ENCODE measurements at places on chromosomes 3 and 15. TPM values are rescaled to one million over a fixed set of nuclear protein-coding genes. Genes with fewer than 3 reads are reported as not detected.

DNA sequence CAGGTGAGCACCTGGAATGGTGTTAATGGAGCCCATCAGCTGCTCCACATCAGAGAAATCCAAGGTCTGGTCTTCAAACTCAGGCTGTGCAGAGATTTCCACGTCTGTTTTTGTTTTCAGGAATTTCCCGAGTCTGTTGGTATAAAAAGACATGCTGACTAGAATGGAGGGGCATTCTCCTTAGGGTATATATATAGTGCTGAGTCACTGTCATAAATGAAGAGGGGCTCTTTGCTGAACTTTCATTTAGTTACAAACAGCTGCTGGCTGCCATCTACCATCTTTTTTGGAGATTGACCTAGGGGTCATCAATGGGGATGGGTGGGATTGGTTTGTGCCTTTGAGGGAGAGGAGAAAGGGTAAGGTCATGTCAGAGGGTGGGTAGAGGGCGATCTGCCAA, 27.1 kb downstream of the FSD2 start:
- H3K27me3 ChIP-seq, result no peaks in the 10 kb centered on the region
- H3K36me3 ChIP-seq, result no peaks in the 10 kb centered on the region
- H3K27ac ChIP-seq, result no peak overlapping the region

DNA sequence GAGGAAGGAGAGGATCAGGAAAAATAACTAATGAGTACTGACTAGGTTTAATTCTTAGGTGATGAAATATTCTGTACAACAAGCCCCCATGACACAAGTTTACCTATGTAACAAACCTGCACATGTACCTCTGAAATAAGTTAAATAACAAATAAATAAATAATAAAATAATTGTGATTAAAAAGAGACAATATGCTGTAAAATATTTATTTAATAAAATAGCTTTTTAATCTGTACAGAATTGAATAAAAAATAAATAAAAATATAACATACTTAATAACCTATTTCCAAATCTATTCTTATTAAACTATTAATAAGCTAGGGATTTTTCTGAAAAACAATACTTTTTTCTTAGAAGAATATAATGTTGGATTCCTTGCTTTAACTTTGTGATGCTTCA, 355.6 kb downstream of the CNTN6 start:
- H3K36me3 ChIP-seq, result no peaks in the 10 kb centered on the region
- H3K4me1 ChIP-seq, result no peaks in the 10 kb centered on the region
- no peak for DNase-seq
- H3K27me3 ChIP-seq, result no peaks in the 10 kb centered on the region
- no peak overlapping the region for H3K27ac ChIP-seq

DNA sequence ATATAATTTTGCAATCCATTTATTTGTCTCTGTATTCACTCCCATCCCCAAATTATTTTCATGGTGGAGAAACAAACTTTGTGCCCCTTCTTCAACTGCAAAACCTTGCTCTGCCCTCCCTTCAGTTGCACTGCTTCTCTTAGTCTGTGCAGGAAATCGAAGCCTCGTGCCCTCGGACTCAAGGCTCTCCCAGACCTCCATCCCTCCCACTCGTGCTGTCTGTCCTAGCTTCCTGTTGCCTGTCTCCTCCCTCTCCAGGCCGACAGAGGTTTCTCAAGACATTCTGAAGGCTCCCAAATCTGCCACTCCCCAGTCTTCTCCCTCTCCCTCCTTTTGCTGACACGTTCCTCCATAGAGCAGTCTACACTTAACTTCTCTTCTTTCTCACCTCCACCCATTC, 177.6 kb downstream of the PDZRN3 start:
- no peak overlapping the region for H3K4me3 ChIP-seq
- H3K27ac ChIP-seq, result no peak overlapping the region
- no peaks in the 10 kb centered on the region for H3K27me3 ChIP-seq
- H3K36me3 ChIP-seq, result no peaks in the 10 kb centered on the region
- H3K4me1 ChIP-seq, result no peaks in the 10 kb centered on the region

GRCh38 chr3:155241579-155241978, 51.9 kb downstream of the STRIT1 start:
- H3K4me3 ChIP-seq, result no peak overlapping the region
- DNase-seq, result no peak
- no peaks in the 10 kb centered on the region for H3K27me3 ChIP-seq
- H3K27ac ChIP-seq, result no peak overlapping the region
- H3K36me3 ChIP-seq, result no peaks in the 10 kb centered on the region
- no peaks in the 10 kb centered on the region for H3K4me1 ChIP-seq

DNA sequence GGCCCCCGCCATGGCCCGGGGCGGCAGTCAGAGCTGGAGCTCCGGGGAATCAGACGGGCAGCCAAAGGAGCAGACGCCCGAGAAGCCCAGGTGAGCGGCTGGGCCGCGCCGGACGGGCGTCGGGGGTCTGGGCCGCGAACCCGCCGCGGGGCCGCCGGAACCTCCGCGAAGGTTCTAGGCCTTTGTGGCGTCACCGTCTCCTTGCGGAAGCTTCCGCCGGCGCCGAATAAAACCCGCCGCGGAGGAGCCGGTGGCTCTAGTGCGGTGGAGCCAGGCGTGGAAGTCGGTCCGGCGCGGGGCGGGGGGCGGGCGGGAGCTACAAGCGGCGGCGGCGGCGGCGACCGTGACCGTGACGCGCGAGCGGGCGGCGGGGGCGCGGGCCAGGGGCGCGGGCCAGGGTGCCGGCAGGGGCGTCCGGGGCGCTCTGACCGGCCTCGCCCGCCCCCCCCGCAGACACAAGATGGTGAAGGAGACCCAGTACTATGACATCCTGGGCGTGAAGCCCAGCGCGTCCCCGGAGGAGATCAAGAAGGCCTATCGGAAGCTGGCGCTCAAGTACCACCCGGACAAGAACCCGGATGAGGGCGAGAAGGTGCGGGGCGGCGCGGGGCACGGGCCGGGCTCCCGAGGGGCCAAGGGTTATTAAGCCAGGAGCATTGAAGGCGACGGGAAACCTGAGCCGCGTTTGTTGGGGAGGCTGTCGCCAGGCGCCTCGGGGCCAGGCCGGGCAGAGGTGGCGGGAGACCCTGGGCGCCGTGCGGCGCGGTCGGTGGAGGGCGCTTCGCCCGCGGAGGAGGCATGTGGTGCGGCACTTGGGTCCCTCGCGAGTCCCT, at the start of gene DNAJA4:
DNAJA4 (plus strand) TSS at position 259 of the 833 bp plus-strand sequence; CDS start at position 461, 202 bp downstream.
- H3K27me3 ChIP-seq, result peaks cover 19% of the 10 kb centered on the region
- DNase-seq, result peak; percentile 17
- H3K4me3 ChIP-seq, result no peak within 1 kb of the TSS
- H3K4me1 ChIP-seq, result no peaks in the 10 kb centered on the region
- H3K36me3 ChIP-seq, result no peaks in the 10 kb centered on the region
- H3K27ac ChIP-seq, result no peak within 1 kb of the TSS

Gene KIF15
- total RNA-seq, result 83.4 TPM

Gene GHSR
- not detected for total RNA-seq

Gene GABPB1
- total RNA-seq, result 77.7 TPM

DNA sequence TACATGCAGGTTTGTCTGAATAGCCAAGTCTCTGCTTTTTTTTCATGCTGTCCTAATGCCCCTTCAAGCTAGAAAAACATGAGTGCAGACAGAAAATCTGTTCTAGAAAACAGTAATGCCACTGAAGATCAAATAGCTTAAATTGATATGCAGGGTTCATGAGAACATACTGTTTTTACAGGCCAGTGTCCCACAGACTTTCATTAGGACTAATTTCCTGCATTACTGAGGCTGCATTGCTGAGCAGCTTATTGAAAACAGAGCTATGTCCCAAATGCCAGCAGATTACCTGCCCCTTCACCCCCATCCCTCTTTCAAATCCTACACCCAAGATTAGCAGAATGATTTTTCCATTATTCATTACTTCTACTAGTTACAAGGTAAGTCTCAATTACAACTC, 665 bp downstream of the TM4SF18 start:
- no peak overlapping the region for H3K27ac ChIP-seq
- no peaks in the 10 kb centered on the region for H3K27me3 ChIP-seq
- H3K4me1 ChIP-seq, result peaks cover 16% of the 10 kb centered on the region
- H3K4me3 ChIP-seq, result no peak overlapping the region
- peak; percentile 9 for DNase-seq
- H3K36me3 ChIP-seq, result no peaks in the 10 kb centered on the region

DNA sequence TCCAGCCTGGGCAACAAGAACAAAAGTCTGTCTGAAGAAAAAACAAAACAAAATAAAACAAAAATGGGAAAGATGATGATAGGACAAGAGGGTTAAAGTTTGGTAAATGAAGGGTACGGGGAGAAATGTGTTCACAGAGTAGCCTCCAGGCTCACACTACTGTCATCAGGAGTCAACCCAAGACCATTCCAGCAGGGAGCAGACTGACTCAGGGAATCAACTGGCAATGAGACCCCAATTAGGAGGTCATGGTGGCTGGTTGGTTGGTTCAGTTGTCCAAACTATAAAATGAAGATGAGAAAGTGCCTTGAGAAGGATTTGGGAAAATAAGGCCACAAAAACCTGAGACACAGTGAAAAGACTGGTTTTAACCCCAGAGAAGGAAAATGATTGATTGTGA, 51.8 kb downstream of the KLHL6 start:
- no peaks in the 10 kb centered on the region for H3K27me3 ChIP-seq
- no peak overlapping the region for H3K27ac ChIP-seq
- peak; percentile 40 for DNase-seq
- no peak overlapping the region for H3K4me3 ChIP-seq

Gene GOLGA8K
- total RNA-seq, result not detected

DNA sequence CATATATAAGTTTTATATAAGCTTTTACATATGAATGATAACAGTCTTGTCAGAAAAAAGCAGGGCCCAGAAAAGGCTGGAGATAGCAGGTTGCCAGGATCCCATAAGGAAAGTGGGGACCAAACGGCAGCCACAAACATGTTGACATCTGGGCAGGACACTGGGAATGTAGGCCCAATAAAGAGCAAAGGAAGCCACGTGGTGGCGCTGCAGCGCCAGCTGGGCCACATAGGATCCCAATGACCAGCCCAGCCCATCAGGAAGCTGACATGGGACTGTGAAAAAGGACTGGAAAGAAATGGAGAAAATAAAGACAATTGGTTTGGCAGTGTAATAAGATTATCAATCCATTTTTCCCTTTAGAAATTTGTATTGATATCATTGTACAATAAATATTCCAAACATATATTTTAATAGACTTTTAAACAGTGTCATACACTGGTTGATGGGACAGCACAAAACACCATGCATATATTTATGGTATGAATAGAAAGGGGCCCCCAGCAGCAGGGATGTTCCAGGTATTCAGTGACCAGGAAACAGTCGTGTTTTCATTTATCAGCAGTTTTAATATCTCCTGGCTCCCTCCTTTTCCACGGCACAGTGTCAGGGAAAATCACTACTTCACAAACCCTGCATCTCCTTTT, 89.0 kb upstream of the STRIT1 start:
- H3K4me1 ChIP-seq, result peaks cover 20% of the 10 kb centered on the region
- peak; percentile 91 for DNase-seq
- H3K27ac ChIP-seq, result no peak overlapping the region
- no peak overlapping the region for H3K4me3 ChIP-seq

GRCh38 chr3:96814651-96815567, 515 bp downstream of the EPHA6 start:
- H3K4me3 ChIP-seq, result peak overlapping the region; percentile 52
- no peaks in the 10 kb centered on the region for H3K36me3 ChIP-seq
- H3K4me1 ChIP-seq, result peaks cover 7% of the 10 kb centered on the region
- H3K27me3 ChIP-seq, result peaks cover 68% of the 10 kb centered on the region
- peak; percentile 34 for DNase-seq
- no peak overlapping the region for H3K27ac ChIP-seq

DNA sequence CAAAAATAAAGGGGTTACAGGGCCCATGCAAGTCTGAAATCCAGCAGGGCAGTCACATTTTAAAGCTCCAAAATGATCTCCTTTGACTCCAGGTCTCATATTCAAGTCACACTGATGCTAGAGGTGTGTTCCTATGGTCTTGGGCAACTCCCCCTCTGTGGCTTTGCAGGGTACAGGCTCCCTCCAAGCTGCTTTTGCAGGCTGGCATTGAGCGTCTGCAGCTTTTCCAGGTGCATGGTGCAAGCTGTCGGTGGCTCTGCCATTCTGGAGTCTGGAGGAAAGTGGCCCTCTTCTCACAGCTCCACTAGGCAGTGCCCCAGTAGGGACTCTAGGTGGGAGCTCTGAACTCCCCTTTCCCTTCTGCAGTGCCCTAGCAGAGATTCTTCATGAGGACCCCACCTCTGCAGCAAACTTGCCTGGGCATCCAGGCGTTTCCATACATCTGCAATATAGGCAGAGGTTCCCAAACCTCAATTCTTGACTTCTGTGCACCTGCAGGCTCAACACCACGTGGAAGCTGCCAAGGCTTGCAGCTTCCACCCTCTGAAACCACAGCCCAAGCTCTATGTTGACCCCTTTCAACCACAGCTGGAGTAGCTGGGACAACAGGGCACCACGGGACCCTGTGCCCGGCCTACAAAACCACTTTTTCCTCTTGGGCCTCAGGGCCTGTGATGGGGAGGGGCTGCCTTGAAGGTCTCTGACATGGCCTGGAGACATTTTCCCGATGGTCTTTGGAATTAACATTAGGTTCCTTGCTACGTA, 80.1 kb upstream of the PLSCR5 start:
- no peak overlapping the region for H3K27ac ChIP-seq
- H3K27me3 ChIP-seq, result no peaks in the 10 kb centered on the region
- H3K4me3 ChIP-seq, result no peak overlapping the region
- no peak for DNase-seq
- H3K36me3 ChIP-seq, result no peaks in the 10 kb centered on the region

Gene SLC28A2
- total RNA-seq, result not detected

Gene NPAP1
- total RNA-seq, result 0.06 TPM

- no peak overlapping the region for H3K4me3 ChIP-seq
- H3K27ac ChIP-seq, result no peak overlapping the region
- peaks cover 10% of the 10 kb centered on the region for H3K36me3 ChIP-seq
- no peak for DNase-seq
- H3K4me1 ChIP-seq, result no peaks in the 10 kb centered on the region
- no peaks in the 10 kb centered on the region for H3K27me3 ChIP-seq
These were observed 22.0 kb upstream of the ZCWPW2 start for GRCh38 chr3:28326458-28326926.

- no peaks in the 10 kb centered on the region for H3K4me1 ChIP-seq
- no peak overlapping the region for H3K4me3 ChIP-seq
- no peaks in the 10 kb centered on the region for H3K36me3 ChIP-seq
- no peak overlapping the region for H3K27ac ChIP-seq
- H3K27me3 ChIP-seq, result no peaks in the 10 kb centered on the region
- no peak for DNase-seq
These were observed 615.0 kb upstream of the NECTIN3 start for GRCh38 chr3:110456438-110457138.

DNA sequence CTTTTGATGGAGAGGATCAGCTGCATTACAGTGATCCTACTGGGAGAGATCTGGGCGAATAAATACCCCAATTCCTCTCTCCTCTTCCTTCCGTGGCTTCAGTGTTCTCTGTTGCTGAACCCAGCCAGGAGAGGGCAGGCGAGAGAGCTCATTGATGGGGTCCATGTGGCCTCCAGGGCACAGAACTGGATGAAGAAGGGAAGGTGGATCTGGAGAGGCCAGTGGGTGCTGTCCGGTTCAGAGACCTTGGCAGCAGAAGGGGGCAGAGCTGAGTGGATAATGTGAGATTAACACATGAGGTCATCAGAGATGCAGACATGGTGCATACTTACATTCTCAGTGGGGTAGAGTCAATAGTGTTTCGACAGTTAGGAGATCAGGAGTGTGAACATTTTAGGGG, 193.6 kb downstream of the CLSTN2 start:
- no peaks in the 10 kb centered on the region for H3K27me3 ChIP-seq
- no peaks in the 10 kb centered on the region for H3K4me1 ChIP-seq
- H3K27ac ChIP-seq, result no peak overlapping the region
- DNase-seq, result peak; percentile 67
- H3K4me3 ChIP-seq, result no peak overlapping the region

Gene RAB6B
- 7.7 TPM for total RNA-seq

Gene EAF2
- total RNA-seq, result 8.5 TPM

- no peaks in the 10 kb centered on the region for H3K36me3 ChIP-seq
- peaks cover 89% of the 10 kb centered on the region for H3K27me3 ChIP-seq
- H3K27ac ChIP-seq, result no peak overlapping the region
- H3K4me1 ChIP-seq, result peaks cover 59% of the 10 kb centered on the region
These were observed 610 bp downstream of the EPHB3 start for GRCh38 chr3:184561913-184562877.

All from neural progenitor cell (in vitro differentiated cells).